ENCODE measurements at places on chromosomes 4 and X.
A peak's percentile ranks its signal among the peaks of the same experiment; 100 is the strongest.

DNA sequence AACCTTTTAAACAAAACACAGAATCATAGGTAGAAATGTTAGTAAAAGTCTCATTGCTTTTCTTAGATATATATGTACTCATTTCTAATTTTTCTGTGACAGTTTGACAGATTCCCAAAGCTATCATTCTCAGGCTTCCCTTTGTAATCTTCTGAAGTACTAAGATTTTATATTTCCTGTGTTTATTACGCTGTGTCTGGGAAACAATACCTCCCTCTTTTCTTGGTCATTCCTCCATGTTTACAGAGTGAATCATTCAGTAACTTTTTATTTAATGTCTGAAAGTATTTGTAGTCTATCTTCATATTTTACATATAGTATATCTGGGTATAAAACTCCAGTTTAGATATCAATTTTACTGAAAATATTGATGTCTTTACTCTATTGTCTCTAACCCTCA lies 1826.3 kb upstream of the IGFBP7 start:
- H3K4me3 ChIP-seq = no peak overlapping the region
- H3K27ac ChIP-seq = no peak overlapping the region
- no peaks in the 10 kb centered on the region for H3K36me3 ChIP-seq
- H3K4me1 ChIP-seq = peaks cover 3% of the 10 kb centered on the region

- no peaks in the 10 kb centered on the region for H3K36me3 ChIP-seq
- no peak for DNase-seq
- H3K27me3 ChIP-seq = no peaks in the 10 kb centered on the region
Observed at GRCh38 chr4:5474756-5475155, 233.6 kb downstream of the EVC2 start.

GRCh38 chr4:75142850-75143249 lies 209.9 kb downstream of the PARM1 start:
- no peaks in the 10 kb centered on the region for H3K4me1 ChIP-seq
- no peak overlapping the region for H3K4me3 ChIP-seq
- no peaks in the 10 kb centered on the region for H3K27me3 ChIP-seq
- no peak overlapping the region for H3K27ac ChIP-seq
- DNase-seq = no peak
- H3K36me3 ChIP-seq = no peaks in the 10 kb centered on the region

DNA sequence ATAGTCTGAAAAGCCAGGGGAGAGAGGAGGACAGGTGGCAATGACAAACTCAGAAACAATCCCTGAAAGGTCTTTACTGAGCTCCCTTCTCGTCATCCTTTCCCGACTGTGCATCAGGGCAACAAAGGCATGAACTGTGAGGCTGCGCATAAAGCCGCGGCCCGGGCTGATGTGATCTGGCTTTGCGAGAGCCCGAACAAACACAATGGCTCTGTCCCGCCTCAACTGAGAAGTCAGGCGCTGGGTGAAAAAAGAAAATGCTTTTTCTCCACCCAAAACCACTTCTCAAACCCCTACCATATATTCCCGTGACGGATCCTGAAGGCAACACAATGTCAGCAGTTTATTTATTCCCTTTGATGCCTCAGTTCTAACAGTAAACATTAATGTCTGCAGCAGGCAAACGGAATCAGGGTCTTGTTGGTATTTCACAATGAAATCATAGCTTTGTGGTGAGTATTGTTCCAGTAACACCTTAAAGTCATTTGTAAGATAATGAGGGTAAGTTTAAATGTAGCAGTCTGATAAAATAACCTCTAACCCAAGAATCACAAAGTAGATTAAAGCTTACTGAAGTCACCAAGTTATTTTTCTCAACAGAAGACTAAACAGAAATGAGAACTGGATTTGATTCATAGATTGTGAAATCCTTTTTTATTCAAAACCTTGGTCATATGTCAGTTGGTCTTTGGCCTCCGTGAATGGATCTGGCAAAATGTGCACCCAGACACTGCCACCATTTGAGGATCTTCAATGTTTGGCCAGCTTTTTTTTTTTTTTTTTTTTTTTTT lies 67.4 kb downstream of the APBB2 start:
- H3K4me3 ChIP-seq = no peak overlapping the region
- H3K4me1 ChIP-seq = peaks cover 69% of the 10 kb centered on the region
- DNase-seq = no peak
- peak overlapping the region; percentile 97 for H3K27ac ChIP-seq
- no peaks in the 10 kb centered on the region for H3K27me3 ChIP-seq

- H3K4me3 ChIP-seq = no peak overlapping the region
- no peaks in the 10 kb centered on the region for H3K27me3 ChIP-seq
- DNase-seq = no peak
- no peaks in the 10 kb centered on the region for H3K4me1 ChIP-seq
Observed at GRCh38 chrX:129750971-129751370, 12.2 kb downstream of the XPNPEP2 start.
